ENCODE measurements at places on chromosomes 2 and 18.
A peak's percentile ranks its signal among the peaks of the same experiment; 100 is the strongest.

- DNase-seq = no peak
Observed at GRCh38 chr2:198901894-198902293, 555.8 kb downstream of the SATB2 start.

DNA sequence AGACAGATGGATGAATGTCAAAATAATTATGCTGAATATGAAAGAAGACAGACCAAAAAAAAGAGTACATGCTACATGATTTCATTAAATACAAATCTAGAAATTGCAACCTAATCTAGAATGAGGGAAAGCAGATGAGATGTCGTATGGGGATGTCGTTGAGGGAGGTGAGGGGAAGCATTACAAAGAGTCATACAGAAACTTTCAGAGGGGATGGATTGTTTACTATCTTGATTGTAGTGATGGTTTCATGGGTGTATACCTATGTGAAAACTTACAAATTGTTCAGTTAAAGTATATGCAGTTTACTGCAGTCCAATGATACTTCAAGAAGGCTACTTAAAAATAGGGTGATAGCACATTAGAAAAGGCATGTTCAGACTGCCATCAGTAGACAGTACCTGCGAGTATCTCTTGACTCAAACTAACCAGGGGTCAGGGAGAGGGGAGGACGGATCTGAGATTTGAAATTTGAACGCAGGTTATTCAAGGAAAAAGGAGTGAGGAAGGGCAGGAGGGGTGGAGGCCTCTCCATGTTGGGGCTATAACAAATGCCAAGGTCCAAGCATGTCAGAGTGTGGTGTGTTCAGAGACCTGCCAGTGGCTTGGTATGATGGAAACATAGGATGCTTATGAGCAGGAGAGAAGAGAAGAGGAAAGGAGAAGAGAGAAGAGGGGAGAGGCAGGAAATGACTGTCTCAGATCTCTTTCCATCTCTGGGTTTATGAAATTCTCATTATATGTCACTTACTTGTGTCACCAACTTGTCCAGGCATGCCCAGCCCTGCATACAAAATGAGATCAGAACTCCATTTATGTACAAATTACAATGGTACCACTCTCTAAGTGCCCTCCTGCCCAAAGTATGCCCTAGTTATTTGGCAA lies 257.3 kb upstream of the CXCR4 start:
- no peak for DNase-seq

GRCh38 chr18:47077111-47077510 lies 41.7 kb upstream of the ELOA2 start:
- DNase-seq = no peak

GRCh38 chr18:11960743-11961380 lies 20.4 kb upstream of the IMPA2 start:
- DNase-seq = peak; percentile 29

GRCh38 chr2:239498981-239499634 lies 98.3 kb upstream of the HDAC4 start:
- no peak for DNase-seq

DNA sequence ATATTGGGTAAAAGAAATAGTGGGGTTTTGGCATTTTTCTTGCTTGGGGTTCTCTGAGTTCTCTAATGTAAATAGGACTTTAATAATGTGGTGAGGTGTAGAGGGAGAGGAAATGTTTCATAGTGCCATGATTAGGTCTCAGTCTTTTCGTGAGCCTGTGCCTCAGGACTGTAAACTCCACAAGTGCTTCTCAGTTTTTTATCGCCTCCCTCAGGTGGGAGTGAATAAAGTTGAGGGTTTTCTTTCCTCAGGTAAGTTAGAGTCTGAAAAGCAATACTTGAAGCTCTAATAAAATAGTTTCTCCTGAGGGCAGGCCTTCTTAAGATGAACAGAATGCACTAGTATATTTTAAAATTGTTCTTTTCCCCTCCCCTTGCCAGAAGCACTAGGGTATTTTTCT lies 243.1 kb upstream of the SETBP1 start:
- DNase-seq = no peak

GRCh38 chr2:74441690-74442482 lies at the start of gene RTKN:
Gene RTKN (minus strand): TSS chr2:74441937. CDS start chr2:74441816, 121 bp downstream.
- peak; percentile 83 for DNase-seq

- no peak for DNase-seq
Observed at GRCh38 chr18:77520767-77521166, 271.1 kb downstream of the GALR1 start.

DNA sequence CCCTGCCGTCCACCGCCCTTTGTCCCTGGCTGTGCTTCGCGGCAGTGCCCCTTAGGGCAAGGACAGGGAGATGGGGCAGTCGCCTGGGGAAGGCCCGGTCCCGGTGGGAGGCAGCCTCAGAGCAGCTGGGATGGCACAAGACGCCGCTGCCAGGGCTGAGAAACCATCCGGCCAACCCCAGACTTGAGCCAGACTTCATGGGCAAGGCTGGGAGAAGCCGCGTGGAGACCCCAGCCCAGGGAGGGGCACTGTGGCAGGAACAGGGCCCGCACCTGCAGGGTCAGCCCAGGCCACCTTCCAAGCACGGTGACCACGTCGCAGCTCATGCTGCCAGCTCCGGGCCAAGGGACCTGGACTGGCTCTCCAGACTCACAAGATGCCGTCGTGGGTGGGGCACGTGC lies 84.0 kb downstream of the NFATC1 start:
- DNase-seq = no peak

- no peak for DNase-seq
Observed at GRCh38 chr18:48176909-48177308, 232.3 kb downstream of the ZBTB7C start.

GRCh38 chr2:9519250-9519649 lies 36.4 kb downstream of the ADAM17 start:
- no peak for DNase-seq

DNA sequence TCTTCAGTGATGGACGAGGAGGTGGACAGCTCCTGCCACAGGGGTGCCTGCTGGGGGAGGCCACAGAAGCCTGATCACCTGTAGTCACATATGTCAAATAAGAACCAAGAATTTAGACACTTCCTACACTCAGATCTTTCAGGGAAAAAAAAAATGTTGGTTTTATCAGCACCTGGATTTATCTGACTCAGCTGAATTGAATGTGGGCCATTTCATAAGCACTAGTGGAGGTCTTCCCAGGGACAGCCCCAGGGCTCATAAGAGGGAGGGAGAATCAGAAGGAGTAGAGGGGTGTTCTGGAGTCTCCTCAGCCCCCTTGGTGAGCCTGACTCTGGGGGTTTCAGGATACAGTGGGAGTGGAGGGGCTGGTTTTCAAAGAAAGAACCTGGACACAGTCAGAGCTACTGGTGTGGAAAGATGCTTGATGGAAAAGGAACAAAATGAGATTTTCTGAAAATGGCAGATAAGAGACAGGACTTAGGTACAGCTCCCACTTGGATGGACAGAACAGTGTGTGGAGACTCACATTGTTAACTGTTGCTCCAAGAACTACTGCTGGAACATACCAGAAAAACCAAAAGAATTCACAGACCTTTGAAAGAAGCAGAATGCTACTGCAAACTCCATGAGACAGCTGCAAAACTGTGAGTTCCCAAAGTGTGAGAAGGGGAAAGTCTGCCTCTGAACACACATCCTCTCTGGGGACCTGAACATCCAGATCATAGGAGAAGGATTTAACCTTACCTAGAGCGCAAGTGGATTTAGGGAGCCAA lies 45.4 kb downstream of the LCT start:
- DNase-seq = no peak

GRCh38 chr2:64899081-64899865 lies 89.9 kb upstream of the SLC1A4 start:
- DNase-seq = no peak

DNA sequence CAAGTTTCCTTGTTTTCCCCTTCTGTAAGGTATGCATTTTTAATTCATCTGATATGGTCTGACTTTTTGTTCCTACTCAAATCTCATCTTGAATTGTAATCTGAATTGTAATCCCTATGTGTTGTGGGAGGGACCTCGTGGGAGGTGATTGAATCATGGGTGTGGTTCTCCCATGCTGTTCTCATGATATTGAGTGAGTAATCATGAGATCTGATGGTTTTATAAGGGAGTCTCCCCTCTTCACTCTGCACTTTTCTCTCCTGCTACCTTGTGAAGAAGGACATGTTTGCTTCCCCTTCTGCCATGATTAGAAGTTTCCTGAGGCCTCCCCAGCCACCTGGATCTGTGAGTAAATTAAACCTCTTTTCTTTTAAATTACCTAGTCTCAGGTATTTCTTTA lies 476.1 kb downstream of the LPIN1 start:
- DNase-seq = no peak

DNA sequence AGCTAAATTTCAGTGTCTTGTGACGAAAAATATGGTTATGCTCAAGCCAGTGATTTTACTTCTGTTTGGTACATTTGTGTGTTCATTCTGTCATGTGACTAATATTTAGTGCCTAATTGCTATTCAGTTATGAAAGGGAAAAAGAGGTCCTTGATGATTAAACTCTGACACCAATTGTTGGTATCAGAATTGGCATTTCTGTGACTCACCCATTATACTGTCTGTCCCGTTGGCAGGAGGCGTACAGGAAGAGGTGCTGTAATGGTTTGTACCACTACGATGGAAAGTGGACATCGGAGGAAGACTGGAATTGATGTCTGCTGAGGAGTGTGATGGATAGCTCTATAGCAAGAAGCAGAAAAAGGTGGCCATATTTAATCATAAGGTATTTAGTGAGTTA lies 310.4 kb upstream of the CCDC68 start:
- DNase-seq = no peak

- DNase-seq = no peak
Observed at GRCh38 chr18:25724997-25725396, 365.4 kb downstream of the SS18 start.

GRCh38 chr2:179268277-179268925 lies 3.8 kb upstream of the SESTD1 start:
- DNase-seq = no peak

DNA sequence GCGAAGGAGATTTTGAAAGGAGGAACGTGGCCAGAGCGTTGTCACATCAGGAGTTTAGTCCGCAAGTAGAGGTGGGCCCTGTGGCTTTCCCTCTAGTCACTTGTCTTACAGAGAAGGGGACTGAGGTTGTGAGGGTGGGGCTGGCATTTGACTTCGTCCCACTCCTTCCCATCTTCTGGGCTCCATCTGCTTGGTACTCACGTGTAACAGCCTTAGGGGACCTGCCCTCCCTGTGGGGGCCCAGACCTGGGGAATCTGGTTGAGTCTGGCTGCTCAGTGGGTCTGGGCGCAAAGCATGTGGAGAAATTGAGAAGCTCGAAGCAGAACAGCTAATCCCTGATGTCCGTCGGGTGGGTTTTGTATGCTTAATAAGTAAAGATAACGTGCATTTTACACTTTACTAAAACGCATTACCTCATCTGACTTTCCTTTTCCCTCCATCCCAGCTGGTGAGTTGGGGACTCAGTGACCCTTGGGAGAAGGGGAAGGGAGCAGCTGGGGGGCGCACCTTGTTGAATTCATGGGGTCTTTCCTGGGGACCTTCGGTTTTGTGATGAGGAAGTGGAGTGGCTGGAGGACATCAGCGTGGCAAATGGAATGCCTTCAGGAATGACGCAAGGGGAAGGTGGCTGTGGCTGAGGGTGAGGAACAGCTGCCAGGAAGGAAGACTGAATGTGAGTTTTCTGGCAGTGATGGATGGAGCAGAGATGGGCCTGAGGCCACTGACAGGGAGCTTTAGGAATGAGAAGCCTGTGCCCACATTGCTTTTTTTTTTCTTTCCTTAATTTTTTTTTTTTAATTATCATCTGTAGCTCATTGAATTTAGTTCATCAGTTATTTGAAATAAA lies 44.8 kb downstream of the ASAP2 start:
- DNase-seq = no peak

GRCh38 chr2:26846334-26847306 lies 1.3 kb upstream of the DPYSL5 start:
- DNase-seq = peak; percentile 92

GRCh38 chr2:62473246-62473827 lies 32.7 kb downstream of the TMEM17 start:
- DNase-seq = no peak

DNA sequence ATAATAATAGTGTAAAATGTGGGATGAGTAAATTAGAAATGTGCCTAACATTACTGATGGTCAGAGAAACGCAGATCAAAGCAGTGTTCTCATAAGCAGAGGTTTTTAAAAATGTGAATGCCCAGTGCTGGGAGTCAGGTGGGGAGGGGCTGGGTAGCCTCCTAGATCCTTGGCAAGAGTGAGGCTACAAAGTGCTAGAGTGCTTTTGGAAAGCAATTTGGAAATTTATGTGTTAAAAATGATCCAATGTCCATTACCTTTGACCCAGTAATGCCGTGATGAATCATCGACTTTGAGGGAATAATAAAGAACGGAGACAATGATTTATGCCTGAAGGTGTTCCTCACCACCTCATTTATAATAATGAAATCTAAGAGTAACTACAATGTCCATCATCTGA lies 44.9 kb upstream of the TWIST2 start:
- no peak for DNase-seq

DNA sequence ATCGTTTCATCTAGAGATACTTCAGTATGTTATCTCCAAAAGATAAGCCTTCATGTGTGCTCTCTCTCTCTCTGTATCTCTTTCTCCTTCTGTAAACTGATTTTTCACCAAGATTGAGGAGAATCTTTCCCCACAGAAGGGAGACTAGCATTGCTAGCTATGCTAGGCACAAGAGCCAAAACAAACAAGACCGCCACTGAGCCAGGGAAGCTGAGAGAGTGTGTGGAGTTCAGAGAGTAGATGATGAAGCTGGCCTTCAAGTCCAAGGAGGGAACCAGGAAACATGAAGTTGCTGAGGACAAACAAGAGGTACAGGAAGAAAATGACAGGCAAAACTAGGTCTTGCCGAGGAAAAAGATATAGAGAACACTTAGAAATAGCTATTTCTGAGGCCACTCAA lies 23.4 kb downstream of the DAPL1 start:
- no peak for DNase-seq

DNA sequence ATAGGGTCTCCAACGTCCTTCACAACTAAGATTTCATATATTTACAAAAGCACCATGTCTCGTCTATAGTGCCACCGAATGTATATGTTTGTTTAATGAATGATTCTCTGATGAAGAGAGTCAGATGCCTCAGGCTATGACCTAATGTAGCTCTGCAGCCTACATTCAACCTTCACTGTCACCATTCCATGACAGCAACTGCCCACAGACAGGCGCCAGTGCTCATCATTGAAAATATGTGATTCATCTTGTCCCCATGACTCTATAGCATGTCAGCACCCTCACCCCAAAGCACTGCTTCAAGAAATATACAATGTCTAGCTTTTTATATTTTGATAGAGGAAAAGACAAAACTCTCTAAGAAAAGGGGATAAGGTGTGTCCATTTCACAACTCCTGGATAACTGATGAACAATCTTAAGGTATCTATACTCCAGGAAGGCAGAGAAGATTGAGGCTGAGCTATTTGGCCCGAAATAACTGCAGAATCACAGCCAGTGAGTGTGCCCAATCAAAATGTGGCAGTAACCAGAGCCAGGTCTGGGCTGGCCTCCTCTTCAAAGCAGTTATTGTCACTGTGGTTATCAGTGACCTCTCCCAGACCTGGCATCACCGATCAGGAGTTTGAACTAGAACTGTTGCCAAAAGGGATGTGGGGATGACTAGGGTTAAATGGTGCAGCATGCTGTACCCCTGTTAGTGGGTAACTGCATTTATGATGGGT lies 246.6 kb downstream of the SETBP1 start:
- DNase-seq = no peak

- DNase-seq = no peak
Observed at GRCh38 chr2:80302001-80302313, 2.6 kb downstream of the LRRTM1 start.

GRCh38 chr18:32707147-32707546 lies 65.7 kb downstream of the KLHL14 start:
- peak; percentile 55 for DNase-seq

GRCh38 chr2:91477731-91478672 lies 2786.5 kb downstream of the RPIA start:
- DNase-seq = no peak

GRCh38 chr2:67502346-67503065 lies 105.4 kb downstream of the ETAA1 start:
- no peak for DNase-seq

Measured in NCI-H510A treated with DMSO at 0.1 percent for 48 hours (cell line).